ENCODE measurements at places on chromosomes 6 and 20.

GRCh38 chr6:2911171-2911570 is 8.1 kb upstream of the SERPINB9 start:
- no peak for DNase-seq

GRCh38 chr6:142027074-142027473 is 105.7 kb upstream of the GJE1 start:
- no peak for DNase-seq

- DNase-seq = peak; percentile 94
Observed at GRCh38 chr6:144360401-144360800, 75.3 kb downstream of the UTRN start.

DNA sequence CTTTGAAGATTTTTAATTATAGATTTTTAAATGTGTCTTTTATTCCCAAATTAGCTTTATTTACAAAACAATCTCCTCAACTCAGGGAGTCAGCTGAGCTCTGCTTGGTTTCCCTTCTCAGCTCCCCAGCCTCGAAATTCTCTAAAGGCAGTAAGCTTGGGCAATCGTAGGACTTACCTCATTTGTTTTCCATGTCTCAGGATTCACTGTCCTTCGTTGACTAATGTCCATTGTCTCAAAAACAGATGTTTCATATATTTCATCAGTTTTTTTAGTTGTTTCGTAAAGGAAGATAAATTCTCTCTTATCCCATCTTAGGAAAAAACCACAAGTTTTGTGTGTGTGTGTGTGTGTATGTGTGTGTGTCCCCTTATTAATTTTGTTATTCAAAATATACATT is 102.2 kb upstream of the ADGRF1 start:
- DNase-seq = no peak
